Naive thymus-derived CD4-positive, alpha-beta T cell (primary cell): ENCODE measurements at places on chromosomes 4 and X.

DNA sequence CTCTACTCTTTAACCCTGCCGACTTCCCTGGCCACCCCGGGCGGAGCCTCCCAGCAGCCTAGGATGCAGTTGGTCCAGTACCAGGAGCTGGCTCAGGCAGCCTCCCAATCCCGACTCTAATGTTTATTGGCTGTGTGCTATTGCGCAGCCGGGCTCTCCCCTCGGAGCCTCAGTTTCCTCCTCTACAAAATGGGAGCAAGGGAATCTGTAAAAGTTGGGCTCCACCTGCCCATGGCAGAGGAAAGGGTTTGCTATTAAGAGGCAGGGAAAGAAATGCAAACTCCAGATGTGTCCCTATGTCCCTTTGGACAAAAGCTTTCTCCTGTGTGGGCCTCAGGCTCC is 140.8 kb upstream of the PJA1 start:
- no peaks in the 10 kb centered on the region for H3K36me3 ChIP-seq
- no peak for DNase-seq
- no peak overlapping the region for H3K4me3 ChIP-seq
- H3K4me1 ChIP-seq = no peaks in the 10 kb centered on the region
- no peak overlapping the region for H3K27ac ChIP-seq

DNA sequence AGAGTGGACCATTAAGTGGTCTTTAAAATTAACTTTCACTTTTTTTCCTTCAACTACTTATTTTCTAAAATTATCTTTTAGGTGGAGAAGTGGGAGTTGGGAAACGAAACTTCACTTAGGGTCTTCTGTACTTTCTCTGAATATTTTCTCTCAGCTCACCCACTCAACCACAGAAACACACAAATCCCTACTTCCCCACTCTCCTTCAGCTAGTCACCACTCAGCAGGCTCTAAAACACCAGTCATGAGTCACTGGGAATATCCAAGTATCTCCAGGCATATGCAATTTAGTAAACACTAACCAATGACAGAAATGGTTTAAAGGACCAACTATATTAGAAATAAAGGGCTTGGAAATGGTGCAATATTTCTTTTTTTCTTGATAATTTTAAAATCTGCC is 153.0 kb upstream of the RPS6KA6 start:
- H3K4me1 ChIP-seq = no peaks in the 10 kb centered on the region
- no peaks in the 10 kb centered on the region for H3K27me3 ChIP-seq
- DNase-seq = no peak
- no peak overlapping the region for H3K27ac ChIP-seq
- no peak overlapping the region for H3K4me3 ChIP-seq
- no peaks in the 10 kb centered on the region for H3K36me3 ChIP-seq

DNA sequence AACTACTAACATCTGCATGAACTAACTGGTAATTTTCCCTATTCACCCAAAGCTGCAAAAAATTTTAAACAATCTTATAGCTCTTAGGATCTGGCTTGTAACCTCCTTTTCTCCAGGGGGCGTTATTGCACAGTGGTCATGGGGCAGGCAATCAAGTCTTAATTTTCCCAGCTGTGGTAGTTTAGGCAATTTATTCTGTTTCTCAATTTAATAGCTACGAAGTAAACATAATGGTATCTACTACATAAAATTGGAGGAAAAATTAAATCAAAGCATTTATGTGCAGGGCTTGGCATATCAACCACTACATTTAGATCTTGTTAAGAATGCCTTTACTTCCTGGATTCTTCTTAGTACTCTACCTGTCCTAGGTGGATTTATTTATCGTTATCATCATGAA is 137.4 kb upstream of the GUCY1A1 start:
- no peaks in the 10 kb centered on the region for H3K4me1 ChIP-seq
- H3K4me3 ChIP-seq = no peak overlapping the region
- H3K27me3 ChIP-seq = no peaks in the 10 kb centered on the region
- no peaks in the 10 kb centered on the region for H3K36me3 ChIP-seq

DNA sequence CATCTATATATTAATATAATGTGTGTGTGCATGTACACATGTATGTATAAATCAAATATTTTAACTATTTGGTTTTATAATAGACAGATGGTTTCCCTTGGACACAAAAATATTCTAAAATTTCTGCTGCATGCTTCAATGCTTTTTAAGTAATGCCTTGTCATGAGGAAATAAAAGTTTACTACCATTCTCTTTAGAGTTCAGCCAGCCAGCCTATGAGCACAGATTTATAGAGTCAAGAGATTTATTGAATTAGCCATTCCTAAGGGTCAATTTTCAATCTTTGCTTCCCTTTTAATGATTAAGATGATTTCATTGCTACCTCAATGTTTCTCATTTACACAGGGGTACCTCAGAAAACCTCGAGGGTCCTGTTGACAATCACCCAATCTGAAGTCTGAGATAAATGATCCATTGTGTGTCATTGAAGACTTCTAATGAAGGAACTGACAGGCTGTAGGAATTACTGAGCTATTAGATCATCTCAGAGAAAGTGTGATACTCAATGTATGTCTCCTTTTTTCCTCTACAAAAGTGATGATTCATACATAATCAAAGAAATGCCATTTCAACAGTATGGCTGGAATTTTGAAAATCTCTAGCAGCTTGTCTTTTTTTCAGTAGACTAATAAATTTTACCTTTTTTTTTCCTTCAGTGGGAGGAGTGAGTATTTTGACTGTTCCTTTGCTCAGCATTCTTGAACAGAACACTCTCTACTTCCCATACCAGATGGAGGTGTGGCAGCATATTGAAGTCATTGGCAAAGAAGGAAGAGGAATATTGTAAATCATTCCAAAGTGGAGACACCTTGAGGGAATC is 222.6 kb upstream of the PCDH18 start:
- H3K36me3 ChIP-seq = no peaks in the 10 kb centered on the region
- H3K4me1 ChIP-seq = no peaks in the 10 kb centered on the region
- no peak overlapping the region for H3K4me3 ChIP-seq
- H3K27me3 ChIP-seq = no peaks in the 10 kb centered on the region

DNA sequence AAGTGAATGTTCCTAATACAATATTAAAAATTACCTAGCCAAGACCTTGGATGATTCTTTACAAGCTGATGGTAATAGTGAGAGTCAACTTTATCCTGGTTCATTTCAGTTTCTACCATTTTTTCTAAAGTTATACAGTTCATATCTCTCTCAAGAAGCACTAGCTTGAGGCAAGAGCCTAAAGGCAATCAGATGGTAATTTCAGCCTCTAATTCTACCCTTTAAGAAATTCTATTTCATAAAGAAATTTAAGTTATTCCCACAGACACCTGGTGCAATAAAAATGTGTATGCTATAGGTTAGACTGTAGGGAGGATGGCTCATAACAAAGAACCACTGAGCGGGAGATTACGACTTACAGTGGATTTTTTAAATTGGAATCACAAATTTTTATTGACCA is 984.2 kb upstream of the ADGRL3 start:
- H3K4me1 ChIP-seq = no peaks in the 10 kb centered on the region
- no peak overlapping the region for H3K27ac ChIP-seq
- no peaks in the 10 kb centered on the region for H3K27me3 ChIP-seq
- H3K4me3 ChIP-seq = no peak overlapping the region

DNA sequence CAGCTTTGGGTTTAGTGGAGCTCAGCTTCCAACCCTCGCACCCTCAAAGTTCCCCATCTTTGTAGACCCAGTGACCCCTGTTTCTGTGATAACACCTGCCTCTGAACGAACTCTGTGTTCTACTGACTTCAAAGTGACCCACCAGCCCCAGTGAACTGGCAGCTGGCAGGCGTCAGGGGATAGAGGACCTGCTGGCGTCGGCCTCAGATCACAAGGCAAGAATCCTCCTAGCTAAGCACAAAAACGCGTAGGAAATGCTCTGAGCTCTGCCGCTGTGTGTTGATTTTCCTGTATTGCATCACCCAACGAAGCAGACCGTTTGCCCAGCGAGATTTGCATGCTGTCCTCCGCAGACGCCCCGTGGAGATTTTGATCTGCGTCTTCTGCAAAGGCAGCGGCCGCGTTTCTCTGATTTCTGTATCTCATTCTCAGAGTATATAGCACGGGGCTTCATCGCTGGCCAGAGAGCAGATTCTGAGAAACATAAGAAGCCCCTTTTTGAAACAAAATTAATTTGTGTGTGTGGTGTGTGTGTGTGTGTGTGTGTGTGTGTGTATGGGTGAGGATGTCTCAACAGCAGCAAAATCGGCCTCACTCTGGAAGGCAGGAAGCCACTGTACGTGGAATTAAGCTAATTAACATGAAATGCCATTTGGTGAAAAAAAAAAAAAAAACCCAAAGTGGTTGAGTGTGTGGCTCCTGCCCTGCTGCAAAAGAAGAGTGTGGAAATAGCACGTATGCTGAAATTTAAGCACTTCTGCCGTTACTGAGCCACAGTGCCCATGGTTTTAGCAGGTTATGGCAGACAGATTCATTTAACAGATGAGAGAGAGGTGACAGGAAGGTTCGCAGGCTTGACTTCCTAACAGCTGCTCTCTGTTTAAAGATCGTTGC is 29.2 kb upstream of the ASMTL start:
- peaks cover 56% of the 10 kb centered on the region for H3K4me1 ChIP-seq
- DNase-seq = peak; percentile 81
- peak overlapping the region; percentile 29 for H3K4me3 ChIP-seq
- peaks cover 23% of the 10 kb centered on the region for H3K36me3 ChIP-seq

- H3K4me1 ChIP-seq = no peaks in the 10 kb centered on the region
- no peaks in the 10 kb centered on the region for H3K27me3 ChIP-seq
- no peaks in the 10 kb centered on the region for H3K36me3 ChIP-seq
These were observed 132.7 kb downstream of the ARHGAP24 start for GRCh38 chr4:85607624-85608023.

DNA sequence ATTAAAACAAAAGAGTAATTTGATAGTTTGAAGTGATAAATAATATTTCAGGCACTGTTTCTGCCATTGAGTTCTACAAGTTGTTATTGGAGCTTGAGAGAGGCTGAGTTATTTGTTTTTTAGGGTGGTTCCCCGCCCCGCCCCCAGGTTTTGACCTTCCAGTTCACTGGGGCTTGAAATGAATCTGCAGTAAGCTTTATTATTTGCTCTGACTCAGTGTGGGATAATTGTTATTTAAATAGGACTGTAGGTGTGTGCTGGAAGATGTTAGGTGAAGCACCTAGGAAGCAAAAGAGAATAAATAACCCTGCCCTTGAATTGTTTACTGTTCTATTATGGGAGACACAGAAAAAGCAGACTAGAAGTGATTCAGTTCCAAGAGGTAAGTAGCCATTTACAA is 81.2 kb upstream of the KCNIP4 start:
- H3K27ac ChIP-seq = no peak overlapping the region
- H3K4me3 ChIP-seq = no peak overlapping the region
- no peaks in the 10 kb centered on the region for H3K4me1 ChIP-seq

DNA sequence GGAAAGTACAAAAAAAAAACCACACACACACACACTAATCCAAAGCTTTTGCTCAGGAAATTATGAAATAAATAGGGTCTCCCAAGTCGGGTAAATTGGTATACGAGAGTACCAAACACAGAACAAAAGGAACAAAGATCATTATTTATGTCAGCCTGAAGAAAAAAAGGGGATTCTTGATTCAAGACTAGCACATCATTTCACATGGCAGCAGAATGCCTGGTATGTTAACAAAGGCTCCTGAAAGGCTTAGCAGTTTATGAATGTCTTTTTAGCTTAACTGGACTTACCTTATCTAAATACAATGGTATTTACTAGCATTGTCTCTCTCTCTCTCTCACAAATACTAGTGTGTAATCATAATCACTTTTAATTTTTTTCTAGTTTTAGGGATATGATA is 11.3 kb downstream of the RAP2C start:
- DNase-seq = no peak
- H3K36me3 ChIP-seq = peaks cover 4% of the 10 kb centered on the region
- H3K27ac ChIP-seq = no peak overlapping the region

DNA sequence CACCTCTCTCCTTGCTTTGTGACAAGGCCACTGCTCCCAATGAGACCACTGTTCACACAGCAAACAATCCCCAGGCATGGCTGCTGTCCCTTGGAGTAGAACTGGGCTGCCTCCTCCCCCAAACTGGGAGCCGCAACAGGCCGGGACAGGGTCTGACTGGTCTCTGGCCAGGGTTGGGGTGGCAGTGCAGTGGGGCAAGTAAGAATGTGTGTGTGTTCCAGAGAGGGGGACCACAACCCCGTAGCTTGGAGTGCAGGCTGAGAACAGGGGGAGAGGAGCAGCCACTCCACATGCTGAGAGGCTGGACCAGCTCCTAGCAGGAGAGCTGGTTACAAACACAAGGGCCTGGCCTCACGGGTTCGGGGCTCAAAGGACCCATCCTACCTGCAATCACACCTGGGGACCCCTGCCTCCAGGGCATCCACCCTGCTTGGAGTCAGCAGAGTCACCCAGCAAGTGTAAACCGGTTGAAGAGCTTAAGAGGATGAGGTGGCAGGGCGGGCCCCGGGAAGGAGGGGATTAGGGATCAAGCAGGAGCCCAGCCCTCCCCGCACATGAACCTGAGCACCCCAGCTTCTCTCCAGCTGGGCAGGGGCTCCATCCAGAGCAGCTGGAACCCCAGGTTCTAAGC is 3.8 kb upstream of the ZNF185 start:
- no peaks in the 10 kb centered on the region for H3K4me1 ChIP-seq
- no peaks in the 10 kb centered on the region for H3K27me3 ChIP-seq
- no peak for DNase-seq
- no peak overlapping the region for H3K27ac ChIP-seq

DNA sequence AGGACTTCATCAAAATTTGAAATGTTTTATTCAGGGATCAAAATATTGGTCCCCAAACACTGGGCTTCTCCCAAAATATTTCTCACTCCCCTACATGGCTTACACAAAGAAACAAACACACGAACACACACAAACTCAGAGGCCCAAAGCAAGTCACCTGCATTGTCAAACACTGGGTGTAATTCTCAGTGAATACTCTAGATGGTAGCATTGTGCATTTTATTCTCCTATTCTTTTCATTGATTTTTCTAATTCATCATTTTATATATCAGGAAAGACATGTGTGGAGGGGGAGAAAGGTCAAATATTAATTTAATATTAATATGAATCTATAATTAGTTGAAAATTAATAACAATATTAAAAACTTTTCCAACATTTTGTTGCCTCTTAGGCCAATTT is 72.3 kb upstream of the TNMD start:
- no peaks in the 10 kb centered on the region for H3K4me1 ChIP-seq
- H3K27me3 ChIP-seq = no peaks in the 10 kb centered on the region
- H3K27ac ChIP-seq = no peak overlapping the region
- no peak overlapping the region for H3K4me3 ChIP-seq

DNA sequence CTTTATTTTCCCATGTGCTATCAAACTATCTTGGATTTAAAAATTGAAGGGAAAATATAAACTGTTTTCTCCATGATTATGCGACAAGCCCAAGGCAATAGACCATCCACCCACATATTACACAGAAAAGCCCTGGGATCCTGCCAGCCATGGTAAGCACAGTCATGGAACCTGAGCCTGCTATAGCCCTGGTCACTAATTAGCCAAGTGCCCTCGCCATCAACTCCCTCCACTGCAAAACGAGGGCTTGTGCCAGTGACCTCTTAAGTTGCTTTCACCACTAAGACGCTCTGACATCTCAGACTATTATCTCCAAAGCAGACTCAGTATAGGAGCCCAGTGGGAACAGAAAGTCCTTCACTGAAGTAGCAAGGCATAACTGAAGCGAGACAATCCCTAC is 69.2 kb downstream of the NLGN4X start:
- no peaks in the 10 kb centered on the region for H3K27me3 ChIP-seq
- DNase-seq = no peak
- no peaks in the 10 kb centered on the region for H3K36me3 ChIP-seq

GRCh38 chrX:118943102-118943501 is 31.3 kb upstream of the LONRF3 start:
- no peak overlapping the region for H3K27ac ChIP-seq
- H3K4me3 ChIP-seq = no peak overlapping the region
- no peaks in the 10 kb centered on the region for H3K4me1 ChIP-seq
- no peaks in the 10 kb centered on the region for H3K36me3 ChIP-seq
- no peak for DNase-seq
